ENCODE measurements at places on chromosomes 4 and X.
A peak's percentile ranks its signal among the peaks of the same experiment; 100 is the strongest.

- DNase-seq = peak; percentile 6
These were observed 39.6 kb downstream of the ZCCHC13 start for GRCh38 chrX:74343343-74344279.

- no peak for DNase-seq
These were observed 11.5 kb upstream of the GPM6B start for GRCh38 chrX:13828392-13828791.

DNA sequence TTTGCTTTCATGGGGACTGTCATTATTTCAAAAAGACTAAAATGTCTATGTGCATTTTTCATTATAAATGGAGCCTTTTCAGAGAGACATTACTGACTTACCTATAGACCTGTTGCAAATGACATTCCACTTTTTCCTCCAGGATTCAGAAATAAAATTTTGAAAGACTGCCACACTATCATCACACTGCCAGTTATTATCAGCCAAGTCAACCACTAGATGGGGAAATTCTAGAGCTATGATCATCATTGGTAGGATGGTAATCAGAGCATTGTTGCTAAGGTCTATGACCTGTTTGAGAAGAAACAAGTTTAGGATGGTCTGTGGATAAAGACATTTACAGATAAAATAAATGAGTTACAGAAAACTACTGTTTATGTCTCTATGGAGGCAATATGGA is 22.5 kb downstream of the LRRC66 start:
- DNase-seq = no peak

DNA sequence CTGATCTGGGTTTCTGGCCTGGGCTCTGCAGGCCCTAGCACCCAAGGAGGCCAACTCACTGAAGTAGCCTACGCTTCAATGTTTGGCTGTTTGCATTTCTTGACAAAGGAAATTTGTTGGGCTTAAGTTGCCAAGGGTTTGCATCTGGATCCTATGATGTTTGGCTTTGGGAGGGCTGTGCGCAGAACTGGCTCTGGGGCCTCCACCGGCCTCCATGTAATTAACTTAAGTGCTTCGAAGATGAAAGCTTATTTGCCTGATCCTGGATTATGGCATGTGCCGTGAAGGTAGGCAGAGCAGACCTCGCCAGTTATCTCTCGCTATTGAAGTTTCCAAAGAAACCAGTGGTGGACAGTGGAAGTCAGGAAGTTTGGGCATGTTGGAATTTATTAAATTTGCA is 124.3 kb upstream of the STX18 start:
- no peak for DNase-seq

- no peak for DNase-seq
These were observed 198.7 kb downstream of the TMA16 start for GRCh38 chr4:163693211-163693610.

DNA sequence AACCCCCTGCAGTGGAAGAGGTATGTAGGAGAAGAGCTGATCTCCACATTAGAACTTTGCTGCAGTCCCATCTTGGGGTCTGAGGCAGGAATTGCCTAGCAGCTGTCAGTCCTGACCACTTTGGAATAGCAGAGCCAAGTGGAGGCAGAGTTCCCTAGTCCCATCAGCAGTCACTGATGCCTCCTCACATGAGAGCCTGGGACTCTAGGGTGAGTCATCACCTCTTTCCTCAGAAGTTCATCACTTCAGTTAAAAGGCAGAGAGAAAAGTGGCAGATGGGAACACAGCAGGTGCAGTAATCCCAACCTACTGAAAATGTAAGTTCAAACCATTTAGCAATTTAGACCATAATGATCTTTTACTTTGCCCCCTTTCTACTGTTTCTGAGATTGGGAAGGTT is 73.9 kb upstream of the MED14 start:
- DNase-seq = no peak

DNA sequence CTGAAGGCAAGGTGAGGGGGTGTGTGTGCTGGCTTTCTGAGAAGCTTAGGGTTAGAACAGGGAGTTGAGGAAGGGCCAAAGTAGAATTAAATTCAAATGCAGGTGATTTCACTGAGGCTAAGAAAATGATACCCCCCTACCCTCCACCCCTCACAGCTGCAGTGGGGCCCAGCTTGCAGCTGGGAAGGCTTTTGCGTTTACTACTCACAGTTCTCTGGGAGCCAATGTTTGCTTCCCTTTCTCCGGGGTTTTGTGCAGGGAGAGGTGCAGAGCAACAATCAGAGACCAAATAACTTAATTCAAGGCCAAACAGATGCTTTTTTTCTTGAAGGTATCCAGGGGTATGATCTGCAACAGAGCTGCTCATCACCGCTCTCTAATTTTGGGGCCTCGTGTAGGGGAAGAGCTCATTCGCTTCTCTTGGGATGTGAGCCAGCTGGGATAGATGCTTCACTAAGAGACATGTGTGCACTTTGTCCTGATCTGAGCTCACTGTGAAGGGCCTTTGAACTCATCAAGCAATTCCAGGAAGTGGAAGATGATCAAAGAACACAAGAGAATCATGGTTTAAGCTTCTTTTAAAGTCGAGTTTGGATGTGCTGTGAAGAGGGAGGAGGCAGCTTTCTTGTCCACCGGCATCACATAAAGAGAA is 122.7 kb upstream of the C1GALT1C1 start:
- no peak for DNase-seq

DNA sequence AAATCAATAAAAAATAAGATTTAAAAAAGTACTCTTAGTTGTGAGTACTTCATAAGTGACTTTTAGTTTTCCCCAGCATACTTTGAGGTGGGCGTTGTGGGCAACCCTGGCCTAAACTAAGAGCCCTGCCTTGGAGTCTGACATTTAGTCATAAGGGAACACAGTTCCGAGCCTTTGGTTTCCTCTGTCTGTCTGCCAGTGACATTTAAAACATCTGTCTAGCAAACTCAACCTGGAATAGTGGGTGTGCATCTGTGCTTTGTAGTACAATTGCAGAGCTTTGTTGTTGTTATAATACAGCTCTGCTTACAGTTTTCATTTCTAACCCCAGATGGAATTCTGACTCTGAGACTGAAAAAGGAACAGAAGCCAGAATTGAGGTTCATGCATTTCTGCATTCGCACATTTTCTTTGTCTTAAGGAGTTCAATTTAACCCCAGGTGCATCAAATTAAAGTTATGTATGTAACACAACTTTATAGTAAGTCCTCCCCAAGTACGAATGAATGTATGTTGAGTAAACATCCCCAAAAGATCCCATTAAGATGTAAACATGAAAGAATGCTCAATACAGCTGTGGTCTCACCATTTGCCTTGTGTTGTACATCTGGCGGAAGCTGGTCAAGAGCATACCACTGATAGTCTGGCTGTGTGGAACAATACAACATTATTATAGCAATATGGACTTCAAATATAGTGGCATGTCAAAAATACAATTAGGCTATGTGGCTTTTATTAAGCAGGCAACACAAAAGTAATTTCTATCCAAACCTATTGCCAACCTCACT is 25.9 kb downstream of the TNIP3 start:
- no peak for DNase-seq

GRCh38 chr4:179855469-179855868 is 2387.7 kb upstream of the TENM3 start:
- DNase-seq = no peak

DNA sequence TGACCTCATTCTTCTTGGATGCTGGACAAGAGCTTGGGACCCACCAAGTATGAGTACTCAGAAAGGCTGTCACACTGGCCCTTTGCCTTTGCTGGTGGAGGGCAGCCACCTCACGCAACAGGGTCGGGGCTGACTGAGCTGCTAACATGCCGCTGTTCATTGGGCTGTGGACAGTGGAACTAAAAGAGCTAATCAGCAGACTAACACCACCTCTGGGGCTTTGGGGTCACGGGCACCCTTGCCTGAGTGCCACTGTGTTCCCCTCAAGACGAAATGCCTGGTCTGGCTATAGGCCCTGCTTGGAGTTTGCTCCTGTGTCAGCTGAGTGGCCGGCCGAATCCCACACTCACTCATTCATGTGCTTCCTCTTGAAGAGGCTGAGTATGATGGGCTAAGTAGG is 559.6 kb downstream of the SPRY1 start:
- DNase-seq = no peak

- DNase-seq = no peak
These were observed 224.5 kb downstream of the TEX13C start for GRCh38 chrX:125544031-125544660.

- DNase-seq = no peak
These were observed 7.5 kb downstream of the DTHD1 start for GRCh38 chr4:36288731-36289426.

DNA sequence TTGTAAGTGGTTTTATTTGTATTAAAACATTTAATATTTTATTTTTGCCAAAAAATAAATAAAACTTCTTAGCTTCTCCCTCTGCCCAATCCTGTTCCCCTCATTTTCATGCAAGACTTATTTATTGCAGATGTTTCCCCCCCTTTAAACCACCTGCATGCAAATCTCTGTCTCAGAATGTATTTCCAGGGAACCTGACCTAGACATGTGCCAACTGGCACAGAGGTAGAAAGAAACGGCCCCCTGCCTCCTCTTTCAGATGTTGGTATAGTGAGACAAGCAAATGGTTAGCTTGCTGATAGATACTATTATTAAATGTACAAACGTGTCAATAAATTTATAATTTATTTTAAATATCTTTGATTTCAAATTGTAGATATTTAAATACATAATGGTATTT is 47.1 kb downstream of the KLF3 start:
- DNase-seq = no peak

- no peak for DNase-seq
These were observed 7.9 kb downstream of the PPP1R3F start for GRCh38 chrX:49277535-49277830.

GRCh38 chrX:19705196-19705769 is 182.1 kb downstream of the SH3KBP1 start:
- DNase-seq = no peak

DNA sequence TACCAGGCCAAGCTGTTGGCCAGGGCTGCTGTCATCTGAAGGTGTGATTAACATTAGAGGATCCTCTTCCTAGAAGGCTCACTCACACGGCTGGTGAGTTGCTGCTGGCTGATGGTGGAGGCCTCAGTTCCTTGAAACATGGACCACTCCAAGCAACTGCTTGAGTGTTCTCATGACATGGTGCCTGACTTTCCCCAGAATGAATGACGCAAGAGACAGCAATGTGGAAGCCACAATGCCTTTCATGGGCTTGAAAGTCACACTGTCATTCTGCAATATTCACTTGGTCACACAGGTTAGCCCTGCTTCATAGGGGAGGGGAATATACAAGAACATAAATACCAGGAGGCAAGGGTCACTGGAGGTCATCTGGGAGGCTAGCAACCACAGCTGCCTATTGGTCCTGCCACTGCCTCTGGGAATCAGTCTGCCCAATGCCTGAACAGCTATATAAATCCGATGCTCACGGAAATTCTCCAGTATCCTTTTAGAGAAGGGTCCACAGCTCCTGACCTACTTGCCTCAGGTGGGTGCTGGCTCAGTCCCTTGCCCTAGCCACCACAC is 97.1 kb upstream of the MAML3 start:
- no peak for DNase-seq

GRCh38 chr4:13024147-13025105 is 459.7 kb downstream of the RAB28 start:
- DNase-seq = no peak

DNA sequence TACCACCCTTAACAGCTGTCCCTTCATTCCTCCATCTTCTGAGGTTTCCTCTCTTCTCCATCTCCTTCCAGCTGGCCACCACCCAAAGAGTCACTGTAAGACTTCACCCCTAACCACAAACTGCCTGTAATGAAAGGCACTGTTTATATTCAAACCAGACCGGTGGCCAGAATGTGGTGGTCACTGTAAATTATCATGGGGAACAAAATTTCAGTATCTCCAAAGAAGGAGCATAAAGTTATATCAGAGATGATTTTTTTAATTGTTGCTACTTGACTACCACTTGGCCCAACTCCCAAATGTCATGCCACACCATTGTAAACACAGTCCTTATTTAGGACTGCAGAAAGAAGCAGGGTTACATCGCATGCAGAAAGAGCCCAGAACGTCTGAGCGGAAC is 44.8 kb downstream of the SMARCA1 start:
- no peak for DNase-seq

GRCh38 chr4:39044956-39045826 is 13.0 kb upstream of the TMEM156 start:
- peak; percentile 47 for DNase-seq

Measured in GOT3 (cell line).